ENCODE measurements at places on chromosomes 7 and 10. TPM values are rescaled to one million over a fixed set of nuclear protein-coding genes. Genes with fewer than 3 reads are reported as not detected.

The LRRN3 gene
- 0.81 TPM for total RNA-seq

The MPP7 gene
- total RNA-seq, result 47.5 TPM

The AKR1D1 gene
- total RNA-seq, result 0.37 TPM

The PRSS2 gene
- total RNA-seq, result 94.5 TPM

The LRRTM3 gene
- total RNA-seq, result not detected

The CLRN3 gene
- total RNA-seq, result 40.8 TPM

The CTAGE6 gene
- 0.60 TPM for total RNA-seq

The ELFN1 gene
- total RNA-seq, result 1.4 TPM

The LRRC18 gene
- 0.20 TPM for total RNA-seq

The LGI1 gene
- total RNA-seq, result 4.2 TPM

The MUC3A gene
- total RNA-seq, result 230 TPM

The FXYD4 gene
- 1.6 TPM for total RNA-seq

GRCh38 chr7:5533821-5534367 is 110.3 kb upstream of the TNRC18 start:
- DNase-seq, result no peak

DNA sequence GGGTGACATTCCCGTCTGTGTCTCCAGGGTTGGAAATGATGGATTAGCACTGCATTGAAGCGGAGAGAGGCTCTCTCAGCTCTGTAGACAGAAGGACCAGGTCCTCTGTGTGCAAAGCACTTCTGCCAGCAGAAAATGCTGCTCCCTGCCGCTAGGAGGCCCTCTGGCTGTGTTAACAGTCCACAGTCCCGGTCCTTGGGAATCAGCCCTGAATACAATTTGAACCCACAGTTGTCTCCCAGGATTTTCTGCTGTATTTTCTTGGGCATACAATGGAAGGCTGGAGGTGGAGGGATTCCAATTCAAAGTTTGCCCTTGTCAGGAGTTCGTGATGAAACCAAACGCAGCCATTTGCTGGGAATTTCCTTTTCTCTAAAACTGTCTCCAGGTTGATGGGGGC is 205.2 kb downstream of the GLRX3 start:
- DNase-seq, result no peak

DNA sequence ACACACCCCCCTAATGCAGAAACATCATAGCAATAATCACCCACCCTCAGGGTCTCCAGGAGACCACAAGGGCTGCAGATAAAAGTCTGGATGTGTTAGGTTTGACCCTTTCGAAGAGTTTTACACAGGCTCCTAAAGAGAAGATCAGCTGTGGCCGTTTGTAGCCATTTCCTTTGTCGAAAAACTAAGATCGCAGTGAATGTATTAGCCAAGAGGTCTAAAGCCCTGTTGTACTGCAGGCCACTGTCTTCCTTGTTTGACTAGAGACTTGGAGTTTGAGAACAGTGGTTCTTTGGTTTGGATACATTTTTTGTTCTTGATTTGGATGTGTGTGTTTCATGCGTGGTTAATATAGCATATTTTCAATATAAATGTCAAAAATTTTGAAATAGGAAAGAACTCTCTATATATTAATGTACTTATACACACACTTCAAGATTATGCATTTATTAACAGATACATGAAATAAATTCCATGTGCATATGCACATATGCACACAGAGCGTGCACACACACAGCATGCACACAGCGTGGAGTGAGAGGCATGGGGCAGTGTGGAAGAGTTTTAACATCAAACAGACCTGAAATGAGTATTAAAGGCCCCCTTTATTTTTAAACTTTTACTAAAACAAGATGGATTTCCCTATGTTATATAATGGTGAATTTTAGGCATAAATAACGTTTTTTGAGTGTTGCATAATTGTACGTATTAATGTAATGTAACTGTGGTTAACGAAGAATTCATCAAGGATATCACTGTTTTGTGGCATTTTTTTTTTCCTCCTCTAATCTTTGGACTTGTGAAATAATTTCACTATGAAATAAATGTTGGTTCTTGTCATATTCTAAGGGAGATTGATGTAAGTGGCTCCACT is 2.2 kb downstream of the IKZF1 start:
- DNase-seq, result no peak

- DNase-seq, result no peak
Measured at GRCh38 chr10:47192273-47192672, 107.7 kb upstream of the GDF10 start.

- no peak for DNase-seq
Measured at GRCh38 chr10:5040781-5041470, 37.3 kb upstream of the AKR1C2 start.

- no peak for DNase-seq
Measured at GRCh38 chr7:105655500-105656380, 74.4 kb upstream of the EFCAB10 start.

GRCh38 chr10:129958629-129959543 is 5.2 kb downstream of the EBF3 start:
- DNase-seq, result no peak

DNA sequence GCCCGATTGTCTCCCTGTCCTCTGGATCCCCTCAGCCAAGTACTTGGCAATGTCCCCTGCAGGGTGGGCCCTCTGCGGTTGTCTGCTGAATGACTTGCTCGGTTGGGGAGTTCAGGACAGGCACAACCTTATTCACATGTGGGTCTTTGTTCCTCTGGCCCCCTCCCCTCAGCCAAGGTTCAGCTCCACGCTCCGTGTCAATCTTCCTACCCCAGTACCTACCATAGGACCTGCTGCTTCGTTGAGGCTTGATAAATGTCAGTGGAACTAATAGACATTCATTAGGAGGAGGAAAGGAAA is 7.1 kb downstream of the CPA5 start:
- DNase-seq, result no peak

DNA sequence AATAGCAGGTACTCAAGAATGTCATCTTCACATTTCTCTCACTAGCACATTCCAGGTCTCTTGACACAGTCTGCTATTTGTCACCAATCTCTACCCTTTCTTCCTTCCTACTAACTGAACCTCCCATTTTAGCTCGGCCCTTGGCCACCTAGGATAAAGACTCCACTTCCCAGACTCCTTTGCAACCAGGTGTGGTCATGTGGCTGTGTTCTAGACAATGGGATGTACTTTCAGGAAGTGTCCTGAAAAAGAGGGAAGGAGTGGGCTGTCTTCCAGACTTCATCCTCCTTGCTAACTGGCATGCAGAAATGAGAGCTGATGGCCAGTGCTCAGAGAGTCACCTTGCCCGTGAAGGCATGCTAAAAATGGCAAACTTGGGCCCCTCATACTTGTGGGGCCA is 139.2 kb downstream of the AMPH start:
- no peak for DNase-seq

GRCh38 chr10:8498881-8499280 is 444.4 kb downstream of the GATA3 start:
- no peak for DNase-seq

DNA sequence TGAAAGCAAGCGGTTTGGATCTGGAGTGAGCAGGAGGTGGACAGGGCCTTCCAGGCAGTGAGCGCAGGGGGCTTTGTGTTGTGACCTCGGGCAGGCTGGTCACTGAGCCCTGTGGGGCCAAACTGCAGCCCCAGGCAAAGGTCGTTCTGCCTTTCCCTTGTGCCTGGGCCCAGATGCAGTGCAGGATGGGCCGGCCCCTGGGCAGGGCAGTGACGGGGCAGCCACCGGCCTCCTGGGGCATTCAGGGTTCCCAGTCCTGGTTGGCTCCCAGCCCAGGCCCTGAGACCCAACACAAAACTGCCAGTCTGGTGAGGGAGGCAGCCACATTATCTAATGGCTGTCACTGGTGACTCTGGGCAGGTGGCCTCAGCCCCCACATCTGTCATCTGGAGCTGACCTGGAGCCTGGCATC is 7.1 kb downstream of the ARPC1B start:
- DNase-seq, result no peak

DNA sequence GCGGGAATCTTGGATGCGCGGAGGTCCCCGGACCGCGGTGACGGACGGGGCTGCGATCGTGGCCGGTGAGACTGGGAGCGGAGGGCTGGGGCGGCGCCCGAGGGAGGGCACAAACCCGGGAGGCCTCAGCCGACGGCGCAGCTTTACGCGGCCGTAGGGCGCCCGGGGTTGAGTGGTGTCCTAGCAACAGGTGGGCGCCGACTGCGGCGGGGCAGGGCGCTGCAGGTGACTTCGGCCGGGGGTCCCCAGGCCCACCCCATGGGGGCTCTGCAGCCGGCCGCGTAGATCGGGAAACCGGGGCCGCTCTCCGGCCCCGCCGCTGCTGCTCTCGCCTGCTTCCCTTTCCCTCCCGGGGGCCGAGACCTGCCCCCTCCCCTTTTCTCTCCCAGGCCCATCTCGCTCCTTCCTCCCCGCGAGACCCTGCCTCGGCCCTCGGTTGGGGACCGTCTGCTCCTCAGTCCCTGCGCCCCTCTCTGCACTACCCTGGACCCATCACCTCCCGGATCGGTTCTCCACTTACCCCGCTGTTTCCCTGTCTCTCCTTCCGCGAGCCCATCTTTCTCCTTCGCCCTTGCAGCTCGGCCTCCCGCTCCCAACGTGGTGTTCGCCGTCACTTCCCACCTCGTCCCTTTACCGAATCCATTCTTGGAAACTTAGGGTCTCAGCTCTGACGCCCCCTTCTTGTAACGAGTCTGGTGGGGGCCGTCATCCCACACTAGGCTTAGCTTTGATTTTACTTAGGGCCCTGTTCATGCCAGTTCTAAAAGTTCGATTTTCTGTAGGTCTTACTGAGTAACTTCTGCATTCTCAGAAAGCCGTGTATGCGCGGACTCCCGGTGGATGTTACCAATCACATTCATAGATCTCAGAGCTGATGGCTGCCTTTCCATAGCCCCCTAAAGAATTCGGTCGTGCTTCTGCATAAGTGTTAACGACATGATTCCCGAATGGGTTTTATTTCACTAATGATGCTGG is 18.5 kb upstream of the ACBD5 start:
- no peak for DNase-seq

- no peak for DNase-seq
Measured at GRCh38 chr7:69283421-69283820, 314.9 kb upstream of the AUTS2 start.

DNA sequence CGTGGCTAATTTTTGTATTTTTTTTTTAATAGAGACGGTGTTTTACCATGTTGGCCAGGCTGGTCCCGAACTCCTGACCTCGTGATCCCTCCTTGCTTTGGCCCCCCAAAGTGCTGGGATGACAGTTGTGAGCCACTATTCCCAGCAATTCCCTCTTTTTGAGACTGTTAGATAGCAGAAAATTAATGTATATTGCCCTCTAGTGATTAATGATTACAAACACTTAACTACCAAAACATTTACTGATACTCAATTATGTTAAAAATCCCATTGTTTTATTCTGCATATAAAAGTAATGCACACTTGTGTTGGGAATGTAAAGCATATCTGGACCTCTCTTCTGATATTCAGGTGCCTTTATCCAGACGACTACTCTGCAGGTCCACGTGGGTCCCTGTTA is 41.2 kb upstream of the COBL start:
- no peak for DNase-seq

All from mucosa of gallbladder (tissue), 1 donor.